ENCODE measurements at places on chromosomes 11 and 22. TPM values are rescaled to one million over a fixed set of nuclear protein-coding genes. Genes with fewer than 3 reads are reported as not detected.

Gene LAYN
- total RNA-seq = 3.1 TPM

Gene PAAF1
- 24.3 TPM for total RNA-seq

- DNase-seq = no peak
Measured at GRCh38 chr11:11843642-11844041, 1.9 kb downstream of the USP47 start.

DNA sequence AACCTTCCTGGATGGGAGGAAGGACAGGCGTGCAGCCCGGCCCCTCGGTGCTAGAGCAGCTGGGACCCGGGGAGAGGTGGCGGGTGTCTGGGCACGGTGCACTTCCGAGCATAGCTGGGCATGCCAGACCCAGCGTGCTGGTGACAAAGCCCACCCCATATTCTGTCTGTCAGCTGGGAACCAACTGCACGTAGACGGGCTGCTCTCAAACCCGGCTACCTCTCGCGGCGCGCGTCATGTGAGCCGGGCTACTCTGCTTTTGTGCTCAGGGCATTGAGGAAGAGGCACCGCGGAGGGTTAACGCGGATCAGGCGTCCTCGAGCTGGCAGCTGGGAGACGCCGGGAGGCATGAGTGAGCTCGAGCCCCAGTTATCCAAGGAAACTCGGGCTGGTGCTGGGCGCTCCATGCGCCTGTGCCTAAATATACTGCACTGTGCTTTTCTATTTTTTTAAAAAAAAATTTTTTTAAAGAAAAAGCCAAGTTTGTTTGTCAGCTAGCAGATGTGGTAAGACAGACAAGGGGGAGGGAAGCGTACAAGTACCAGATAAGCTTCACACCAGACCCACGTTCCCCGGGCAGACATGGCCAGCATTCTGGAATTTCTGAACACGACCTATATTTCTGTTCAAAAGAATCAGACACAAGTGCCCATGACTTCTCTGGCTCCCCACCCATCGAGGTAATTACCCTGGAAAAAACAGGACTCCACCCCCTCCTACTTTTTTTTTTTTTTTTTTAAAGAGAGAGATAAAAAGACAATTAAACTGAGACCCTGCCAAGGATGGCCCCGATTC is 425.6 kb downstream of the SHANK2 start:
- DNase-seq = peak; percentile 57

DNA sequence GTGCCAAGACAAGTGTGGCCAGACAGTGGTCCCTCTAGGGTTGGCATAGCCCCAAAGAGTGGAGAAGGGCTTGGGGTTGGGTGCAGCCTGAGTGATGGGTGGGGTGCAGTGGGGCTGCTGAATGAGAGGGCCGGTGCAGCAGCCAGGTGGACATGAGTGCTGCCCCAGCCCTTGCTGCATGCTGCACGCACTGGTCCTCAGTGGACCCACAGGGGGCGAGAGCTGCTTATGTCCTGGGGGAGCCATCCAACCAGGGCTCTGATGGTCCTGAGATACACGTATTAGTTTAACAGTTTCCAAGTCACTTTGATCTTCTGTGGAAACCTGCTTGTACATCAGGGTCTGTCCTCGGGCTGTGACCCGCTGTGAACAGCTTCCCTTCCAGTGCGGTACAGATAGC is 23.9 kb upstream of the ACR start:
- DNase-seq = no peak

- DNase-seq = no peak
Measured at GRCh38 chr11:3836903-3837302, 3.9 kb downstream of the RHOG start.

GRCh38 chr11:72379384-72380131 is 54.8 kb downstream of the CLPB start:
- DNase-seq = no peak
